Activated gamma-delta T cell treated with Interleukin-2 at 50 U/mL for 16 hours (primary cell): ENCODE measurements at places on chromosomes 3 and 15.
A peak's percentile ranks its signal among the peaks of the same experiment; 100 is the strongest.

- DNase-seq: no peak
Observed at GRCh38 chr15:45399381-45400212, 21.3 kb upstream of the GATM start.

DNA sequence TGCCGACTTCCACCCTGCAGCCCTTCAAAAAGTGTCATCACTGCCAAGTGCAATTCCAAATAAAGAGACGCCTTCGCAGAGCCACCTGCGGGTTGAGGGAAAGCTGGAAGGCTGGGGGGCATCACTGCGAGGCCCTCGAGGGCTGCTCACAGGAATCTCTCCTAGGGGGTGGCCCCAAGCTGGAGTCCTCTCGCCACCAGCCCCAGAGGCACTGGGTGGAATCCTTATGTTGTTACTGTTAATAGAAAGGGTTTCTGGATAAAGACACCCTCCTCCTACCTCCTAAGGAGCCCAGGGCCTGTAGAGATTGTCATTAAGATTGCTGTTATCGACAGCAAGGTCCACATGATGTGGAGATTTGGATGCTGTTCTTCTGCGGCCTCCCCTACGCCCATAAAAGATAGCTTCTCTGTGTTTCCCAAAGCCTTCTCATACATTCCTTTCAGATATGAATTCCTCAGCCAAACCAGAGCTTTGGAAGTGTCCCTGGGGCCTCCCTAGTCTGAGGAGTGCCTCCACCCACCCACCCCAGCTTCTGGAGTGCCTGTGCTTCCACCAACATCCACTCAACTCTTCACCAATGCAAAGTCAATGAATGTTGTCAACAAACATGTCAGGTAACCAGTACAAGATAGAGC is 512.7 kb downstream of the SHQ1 start:
- DNase-seq: no peak

- DNase-seq: peak; percentile 44
Observed at GRCh38 chr15:51681303-51681963, at the start of gene SCG3. Gene SCG3, plus strand, starts transcription at chr15:51681503. Its CDS starts 253 bp downstream, at chr15:51681756.

GRCh38 chr3:178537122-178537705 is 978 bp downstream of the KCNMB2 start:
- no peak for DNase-seq

DNA sequence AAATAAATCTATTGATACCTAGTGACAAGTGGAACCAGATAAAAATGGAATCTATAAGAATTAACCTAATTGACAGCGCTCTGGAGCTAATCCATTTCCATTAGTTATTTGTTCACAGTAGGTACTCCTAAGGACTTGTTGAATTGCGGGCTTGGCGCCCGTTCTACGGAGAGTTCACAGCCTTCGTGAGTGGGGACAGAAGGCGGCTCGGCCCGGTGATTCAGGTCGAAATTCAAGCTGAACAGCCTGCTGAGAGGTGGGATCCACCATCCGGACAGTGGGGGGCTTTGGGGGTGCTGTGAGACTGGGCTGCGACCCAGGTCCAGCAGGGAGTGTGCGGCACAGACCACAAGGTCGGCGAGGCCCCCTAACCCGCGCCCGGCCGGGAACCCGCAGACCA is 779 bp upstream of the CTNNB1 start:
- DNase-seq: no peak

GRCh38 chr3:40170395-40170794 is 139.1 kb upstream of the EIF1B start:
- DNase-seq: no peak

DNA sequence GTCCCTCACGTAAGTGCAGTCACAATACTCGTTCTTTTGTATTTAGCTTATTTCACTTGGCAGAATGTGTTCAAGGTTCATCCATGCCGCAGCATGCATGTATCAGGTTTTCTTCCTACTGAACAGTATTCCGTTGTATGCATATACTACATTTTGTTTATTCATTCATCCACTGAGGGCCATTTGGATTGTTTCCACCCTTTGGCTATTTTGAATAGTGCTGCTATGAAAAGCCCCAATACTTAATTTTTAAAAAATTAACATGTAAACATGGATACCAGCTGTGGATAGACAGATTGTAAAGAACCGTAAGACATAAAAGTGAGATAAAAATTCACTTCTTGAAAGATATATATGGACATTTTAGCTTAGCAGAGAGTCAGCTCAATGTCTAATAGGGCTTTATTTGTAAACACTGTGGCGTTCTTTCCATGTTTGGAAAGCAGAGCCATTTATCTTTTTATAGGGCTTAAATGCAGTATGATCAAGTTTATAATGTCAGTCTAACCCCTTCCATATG is 115.9 kb downstream of the VPS8 start:
- DNase-seq: no peak

GRCh38 chr15:63041974-63042876 is at the start of gene TPM1:
Gene TPM1, plus strand, starts transcription at chr15:63042747. Its CDS starts 83 bp downstream, at chr15:63042830.
- DNase-seq: no peak
